ENCODE measurements at places on chromosomes 2 and 18.

DNA sequence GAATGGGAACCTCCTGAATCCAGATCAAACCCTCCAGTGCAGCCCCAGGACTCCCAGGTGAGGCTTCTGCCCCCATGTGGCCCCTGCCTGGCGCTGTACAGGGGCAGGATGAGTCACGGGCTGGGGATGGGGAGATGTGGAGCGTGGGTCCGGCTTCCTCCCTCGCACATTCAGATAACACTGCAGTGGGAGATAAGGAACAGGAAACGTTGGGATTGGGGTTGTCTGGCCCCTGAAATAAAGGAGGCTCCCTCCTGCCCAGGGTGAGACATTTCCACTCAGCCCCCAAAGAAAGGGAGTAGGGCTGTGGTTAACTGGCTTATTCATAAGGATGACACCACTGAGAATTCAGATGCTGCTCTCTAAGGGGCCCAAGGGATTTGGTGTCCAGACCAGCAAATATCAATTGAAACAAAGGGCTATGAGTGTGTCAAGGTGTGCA, 30.7 kb downstream of the IGFBP5 start:
- no peak for DNase-seq

DNA sequence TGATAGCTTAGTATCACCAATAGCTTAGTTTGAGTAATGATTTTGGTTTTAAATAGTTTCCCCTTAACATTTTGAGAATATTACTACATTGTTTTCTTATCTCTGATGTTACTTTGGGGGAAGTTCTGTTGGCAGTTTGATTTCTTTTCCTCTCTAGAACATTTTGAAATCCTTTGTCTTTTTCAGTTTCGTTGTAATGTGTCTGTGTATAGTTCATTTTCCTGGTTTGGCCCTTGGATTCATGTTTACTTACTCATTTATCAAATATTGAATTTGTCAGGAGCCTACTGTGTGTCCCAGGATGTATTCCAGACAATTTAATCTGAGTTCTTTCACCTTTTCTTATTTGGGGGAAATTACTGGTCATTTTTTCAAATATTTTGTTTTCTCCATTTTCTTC, 16.7 kb downstream of the ANKRD12 start:
- DNase-seq = no peak

DNA sequence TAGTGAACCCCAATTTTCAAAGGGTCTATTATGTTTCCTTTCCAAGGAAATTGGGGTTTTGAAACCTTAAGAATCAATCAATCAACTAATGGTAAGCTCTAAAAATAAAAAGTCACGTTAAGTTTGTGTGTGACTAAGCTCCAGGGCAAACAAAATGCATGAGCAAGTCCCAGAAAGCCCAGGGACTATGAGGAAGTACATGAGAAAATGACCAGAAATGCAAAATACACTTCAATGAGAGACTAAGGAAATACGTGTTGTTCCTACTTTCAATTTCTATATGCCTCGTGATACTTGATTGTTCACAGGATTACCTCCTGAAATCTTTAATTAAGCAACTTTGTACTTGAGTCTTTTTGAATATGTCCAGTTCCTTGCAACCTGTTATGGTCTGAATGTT, 684.4 kb upstream of the SYT4 start:
- no peak for DNase-seq

DNA sequence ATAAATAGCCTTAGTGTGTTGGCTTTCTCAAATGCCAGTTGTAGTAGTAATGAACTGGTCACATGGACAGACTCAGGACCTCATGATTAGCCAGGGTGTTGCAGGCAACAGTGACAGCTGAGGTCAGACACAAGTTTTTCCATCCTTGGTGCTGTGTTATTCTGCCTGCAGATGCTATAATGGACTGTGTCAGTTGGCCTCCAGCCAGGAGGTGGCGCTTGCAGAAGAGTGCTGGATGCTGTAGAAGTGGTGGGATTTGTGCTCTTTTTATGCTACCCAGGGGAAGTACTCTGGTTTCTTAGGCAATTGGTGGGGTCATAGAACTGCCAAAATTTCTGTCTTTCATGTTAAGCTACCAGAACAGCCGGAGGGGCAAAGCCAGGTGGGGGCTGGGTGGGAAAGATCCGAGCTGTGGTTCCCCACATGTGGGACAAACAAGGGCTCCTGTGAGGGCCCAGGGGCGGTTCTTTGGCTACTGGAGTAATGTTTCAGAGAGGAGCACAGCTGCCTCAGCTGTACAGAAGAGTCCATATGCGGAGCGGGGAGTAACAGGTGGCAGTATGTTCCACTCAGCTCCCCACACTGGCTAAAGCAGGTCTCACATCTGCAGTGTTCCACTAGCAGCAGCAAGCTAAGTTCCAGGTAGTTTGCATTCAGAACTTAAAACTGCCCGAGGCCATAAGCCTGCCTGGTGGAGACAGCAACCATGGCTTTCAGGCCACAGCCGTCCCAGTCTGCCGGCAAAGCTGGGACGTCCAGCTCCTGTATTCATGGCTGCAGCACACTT, 104.4 kb downstream of the GULP1 start:
- no peak for DNase-seq

DNA sequence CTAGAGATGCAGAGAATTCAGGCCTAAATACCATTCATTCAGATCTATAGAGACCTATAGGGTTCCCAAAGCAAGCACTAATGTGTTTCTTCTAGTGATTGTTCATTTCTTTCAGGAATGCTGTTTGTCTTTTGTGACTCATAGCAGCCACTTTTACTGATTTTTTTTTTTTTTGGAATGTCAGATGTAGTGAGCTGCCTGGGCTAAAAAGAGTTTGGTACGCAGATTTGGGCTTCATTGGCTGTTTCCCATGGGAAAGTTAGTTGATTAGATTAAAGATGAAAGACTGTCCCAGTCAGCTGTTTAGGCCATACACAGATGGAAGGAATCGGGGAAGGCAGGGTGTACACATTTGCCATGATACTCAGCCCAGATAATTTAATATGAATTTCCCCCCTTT, 87.6 kb downstream of the CDC42EP3 start:
- no peak for DNase-seq

- no peak for DNase-seq
Observed at GRCh38 chr2:233130024-233130423, 69.9 kb downstream of the INPP5D start.

DNA sequence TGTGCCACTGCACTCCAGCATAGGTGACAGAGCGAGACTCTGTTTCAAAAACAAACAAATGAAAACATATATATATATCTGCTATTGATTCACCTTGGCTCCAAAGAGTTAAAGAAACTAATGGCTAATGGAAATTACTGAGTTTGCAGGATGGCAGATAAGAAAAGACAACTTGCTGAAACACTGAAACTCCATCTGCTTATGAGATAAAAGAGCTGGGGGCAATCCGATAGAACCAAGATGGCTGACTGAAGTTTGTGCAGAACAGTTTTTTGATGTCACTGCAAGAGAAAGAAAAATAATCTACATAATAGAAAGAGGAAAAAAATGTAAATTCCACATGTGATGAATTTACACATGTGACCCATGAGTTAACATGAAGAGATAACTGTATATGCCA, 88.2 kb downstream of the LRATD1 start:
- DNase-seq = no peak
